Aorta (tissue), 5 donors: ENCODE measurements at places on chromosomes 7 and 10. TPM values are rescaled to one million over a fixed set of nuclear protein-coding genes. Genes with fewer than 3 reads are reported as not detected.
A peak's percentile ranks its signal among the peaks of the same experiment; 100 is the strongest.

GRCh38 chr10:92826061-92826460, 22.3 kb upstream of the EXOC6 start:
- H3K4me3 ChIP-seq, result no peak overlapping the region
- H3K4me1 ChIP-seq, result no peaks in the 10 kb centered on the region
- H3K27me3 ChIP-seq, result no peaks in the 10 kb centered on the region

DNA sequence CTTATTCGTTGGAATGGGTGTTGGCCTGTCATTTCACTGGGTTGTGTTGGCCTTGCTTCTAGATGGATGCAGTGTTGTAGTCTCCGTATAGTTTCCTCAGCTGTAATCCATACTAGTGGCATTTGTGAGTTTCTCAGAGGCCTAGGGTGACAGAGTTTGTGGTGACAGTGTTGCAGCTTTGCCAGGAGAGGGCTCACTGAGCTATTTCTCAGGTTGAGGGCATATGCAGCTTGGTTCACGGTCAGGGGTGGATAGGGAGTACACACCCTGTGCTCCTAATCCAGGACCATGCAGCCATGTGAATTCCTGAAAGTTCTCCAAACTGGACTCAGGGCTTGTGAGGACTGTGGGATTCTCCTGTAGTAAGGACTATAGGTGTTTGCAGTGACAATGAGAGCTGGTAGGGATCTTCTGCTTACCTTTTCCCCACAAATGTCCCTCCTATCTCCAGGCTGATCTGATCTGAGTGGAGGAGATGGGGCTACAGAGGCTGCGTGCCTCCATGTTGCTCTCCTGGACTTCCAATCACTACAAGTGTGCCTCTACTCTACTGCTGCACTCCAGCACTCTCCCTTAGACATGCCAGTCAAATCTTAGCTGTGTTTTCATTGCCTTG, 229.0 kb downstream of the STK31 start:
- H3K27ac ChIP-seq, result no peak overlapping the region
- H3K4me3 ChIP-seq, result no peak overlapping the region
- DNase-seq, result no peak
- no peaks in the 10 kb centered on the region for H3K27me3 ChIP-seq

GRCh38 chr7:2873686-2874551, 29.8 kb upstream of the GNA12 start:
- no peaks in the 10 kb centered on the region for H3K27me3 ChIP-seq
- no peak overlapping the region for H3K4me3 ChIP-seq
- no peaks in the 10 kb centered on the region for H3K4me1 ChIP-seq
- no peak overlapping the region for H3K27ac ChIP-seq
- H3K36me3 ChIP-seq, result no peaks in the 10 kb centered on the region

- H3K27me3 ChIP-seq, result no peaks in the 10 kb centered on the region
- no peaks in the 10 kb centered on the region for H3K36me3 ChIP-seq
- H3K4me1 ChIP-seq, result no peaks in the 10 kb centered on the region
- no peak overlapping the region for H3K4me3 ChIP-seq
- no peak for DNase-seq
Measured at GRCh38 chr7:20510573-20510900, 104.9 kb upstream of the ABCB5 start.

DNA sequence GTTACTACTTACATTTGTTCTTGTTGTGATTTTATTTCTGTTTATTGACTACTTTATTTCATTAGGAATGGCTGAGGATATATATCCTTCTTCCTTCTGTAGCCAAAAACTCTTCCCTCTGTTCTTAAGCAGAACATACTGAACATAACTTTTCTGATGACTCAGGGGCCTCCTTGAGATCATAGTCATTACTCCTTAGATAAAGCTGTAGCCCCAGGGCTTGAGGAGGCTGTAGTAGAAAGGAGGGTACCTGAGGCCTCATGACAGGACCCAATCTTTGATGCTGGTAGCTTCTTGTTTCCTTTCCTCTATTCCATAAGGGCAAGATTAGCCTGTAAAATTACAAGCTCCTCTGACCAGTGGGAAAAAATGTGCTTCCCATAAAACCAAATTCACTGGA, 41.2 kb upstream of the FGFR2 start:
- no peak overlapping the region for H3K27ac ChIP-seq
- no peaks in the 10 kb centered on the region for H3K4me1 ChIP-seq
- no peaks in the 10 kb centered on the region for H3K27me3 ChIP-seq
- H3K36me3 ChIP-seq, result no peaks in the 10 kb centered on the region

DNA sequence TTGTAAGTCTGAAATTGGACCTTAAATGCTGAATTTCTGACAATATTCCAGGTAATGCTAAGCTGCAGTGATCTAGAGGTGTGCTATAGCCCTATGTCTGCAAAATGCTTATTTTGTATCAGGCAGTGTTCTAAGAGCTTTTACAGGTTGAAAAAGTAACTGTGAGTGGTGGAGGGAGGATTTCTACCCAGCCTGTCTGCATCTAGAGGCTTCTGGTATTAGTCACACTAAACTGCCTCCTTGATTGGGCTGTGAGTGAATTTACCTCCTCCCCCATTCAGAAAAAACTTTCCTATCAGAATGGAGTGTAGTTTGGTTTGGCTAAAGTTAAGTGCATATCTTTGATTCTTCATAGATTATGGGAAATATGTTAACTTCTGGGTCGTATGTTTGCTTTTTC, 56.8 kb downstream of the BBS9 start:
- H3K36me3 ChIP-seq, result no peaks in the 10 kb centered on the region
- H3K4me3 ChIP-seq, result no peak overlapping the region
- no peak overlapping the region for H3K27ac ChIP-seq
- H3K27me3 ChIP-seq, result no peaks in the 10 kb centered on the region
- DNase-seq, result no peak

DNA sequence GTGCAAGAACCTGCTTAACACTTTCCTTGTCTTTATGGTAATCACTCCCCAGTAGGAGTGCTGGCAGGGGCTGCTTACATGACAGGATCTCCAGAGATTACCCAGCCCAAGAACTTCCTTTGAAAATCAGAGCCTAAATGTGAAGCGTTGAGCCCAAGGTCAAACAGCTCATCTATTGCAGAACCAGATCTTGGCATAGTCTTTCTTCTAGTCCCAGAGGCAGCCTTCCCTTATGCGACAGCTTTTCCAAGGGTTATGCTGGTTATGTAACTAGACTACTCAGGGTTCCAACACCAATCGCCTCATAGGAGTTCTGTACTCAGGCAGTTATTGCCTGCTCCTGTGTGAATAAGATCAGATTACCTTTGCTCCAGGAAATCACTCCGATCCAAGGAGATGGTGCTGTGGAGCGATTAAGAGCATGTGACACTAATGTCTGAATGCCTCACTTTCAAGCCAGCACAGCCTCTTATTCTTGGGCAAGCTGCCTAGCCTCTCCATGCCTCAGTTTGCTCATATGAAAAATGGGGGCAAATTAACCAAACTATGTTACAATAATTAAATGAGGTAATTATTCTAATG, 8.4 kb upstream of the LGI1 start:
- DNase-seq, result no peak
- H3K4me1 ChIP-seq, result peaks cover 4% of the 10 kb centered on the region
- no peaks in the 10 kb centered on the region for H3K36me3 ChIP-seq
- H3K4me3 ChIP-seq, result no peak overlapping the region

DNA sequence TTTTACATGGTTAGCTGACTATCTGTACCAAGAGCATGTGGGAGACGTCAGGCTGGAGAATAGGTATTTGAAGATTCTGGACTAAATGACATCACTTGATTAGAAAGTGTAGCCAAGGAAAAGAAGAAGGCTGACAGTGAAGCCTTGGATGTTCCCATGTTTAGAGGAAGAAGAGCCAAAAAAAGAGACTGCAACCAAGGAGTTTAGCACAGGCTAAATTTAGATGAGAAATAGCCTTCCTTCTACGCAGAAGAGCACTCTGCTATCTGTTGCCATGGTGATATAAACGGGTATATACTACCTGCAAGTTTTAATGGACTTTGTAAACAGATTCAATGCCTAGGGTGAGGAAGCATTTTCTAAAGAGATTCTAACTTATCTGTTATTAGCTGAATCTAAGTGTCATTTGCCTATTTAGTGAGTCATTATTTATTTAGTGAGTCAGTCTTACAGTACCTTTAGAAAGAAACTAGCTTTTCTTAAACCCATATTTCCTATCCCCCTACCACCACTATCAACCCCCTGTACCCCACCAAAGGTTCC, 69.8 kb downstream of the CDK6 start:
- no peaks in the 10 kb centered on the region for H3K27me3 ChIP-seq
- DNase-seq, result no peak
- H3K27ac ChIP-seq, result peak overlapping the region; percentile 23
- no peaks in the 10 kb centered on the region for H3K36me3 ChIP-seq

- H3K4me1 ChIP-seq, result no peaks in the 10 kb centered on the region
- peak overlapping the region; percentile 63 for H3K4me3 ChIP-seq
- no peak overlapping the region for H3K27ac ChIP-seq
- H3K27me3 ChIP-seq, result no peaks in the 10 kb centered on the region
- no peak for DNase-seq
Measured at GRCh38 chr10:68721673-68722335, 765 bp downstream of the CCAR1 start.

DNA sequence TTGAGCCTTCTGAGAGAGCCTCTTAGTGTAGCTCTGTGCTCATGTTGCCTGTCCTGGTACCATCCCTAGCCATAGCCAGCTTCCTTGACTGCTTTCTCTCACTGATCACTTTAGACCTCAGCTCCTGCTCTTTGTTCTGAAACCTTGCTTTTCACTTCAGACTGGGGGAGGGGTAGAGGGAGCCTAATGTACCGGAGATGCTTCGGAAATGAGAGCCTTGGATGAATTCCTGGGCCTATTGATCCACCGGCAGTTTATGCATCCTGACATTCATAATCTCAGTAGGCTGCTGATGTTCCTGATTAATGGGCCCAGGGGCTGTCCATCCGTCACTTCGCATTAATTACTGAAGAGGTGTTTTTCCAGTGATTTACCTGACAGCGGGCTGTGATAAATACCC, 38.8 kb downstream of the R3HCC1L start:
- H3K4me1 ChIP-seq, result no peaks in the 10 kb centered on the region
- H3K27me3 ChIP-seq, result no peaks in the 10 kb centered on the region
- H3K4me3 ChIP-seq, result no peak overlapping the region
- H3K36me3 ChIP-seq, result no peaks in the 10 kb centered on the region
- no peak for DNase-seq

DNA sequence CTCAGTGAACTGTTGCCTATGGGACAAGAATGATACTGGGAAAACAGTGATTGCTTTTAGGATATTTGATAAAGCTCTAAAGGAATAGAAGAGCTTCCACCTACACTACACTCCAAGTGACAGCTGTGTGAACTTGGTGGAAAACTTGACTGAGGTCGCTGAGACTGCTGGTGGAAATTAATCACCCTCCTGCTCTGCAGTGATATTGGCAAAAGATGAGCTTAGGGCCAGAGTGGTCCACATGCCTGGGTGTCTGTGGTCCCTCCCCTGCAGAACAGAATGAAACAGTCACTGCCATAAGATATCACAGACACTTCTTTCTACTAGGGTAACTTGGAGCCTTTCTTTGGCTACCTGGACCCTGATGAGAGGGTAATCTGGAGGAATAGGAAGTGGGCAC, 382.1 kb upstream of the GALNT17 start:
- H3K4me3 ChIP-seq, result no peak overlapping the region
- no peaks in the 10 kb centered on the region for H3K36me3 ChIP-seq
- H3K27me3 ChIP-seq, result no peaks in the 10 kb centered on the region
- DNase-seq, result no peak
- peaks cover 9% of the 10 kb centered on the region for H3K4me1 ChIP-seq
- no peak overlapping the region for H3K27ac ChIP-seq

DNA sequence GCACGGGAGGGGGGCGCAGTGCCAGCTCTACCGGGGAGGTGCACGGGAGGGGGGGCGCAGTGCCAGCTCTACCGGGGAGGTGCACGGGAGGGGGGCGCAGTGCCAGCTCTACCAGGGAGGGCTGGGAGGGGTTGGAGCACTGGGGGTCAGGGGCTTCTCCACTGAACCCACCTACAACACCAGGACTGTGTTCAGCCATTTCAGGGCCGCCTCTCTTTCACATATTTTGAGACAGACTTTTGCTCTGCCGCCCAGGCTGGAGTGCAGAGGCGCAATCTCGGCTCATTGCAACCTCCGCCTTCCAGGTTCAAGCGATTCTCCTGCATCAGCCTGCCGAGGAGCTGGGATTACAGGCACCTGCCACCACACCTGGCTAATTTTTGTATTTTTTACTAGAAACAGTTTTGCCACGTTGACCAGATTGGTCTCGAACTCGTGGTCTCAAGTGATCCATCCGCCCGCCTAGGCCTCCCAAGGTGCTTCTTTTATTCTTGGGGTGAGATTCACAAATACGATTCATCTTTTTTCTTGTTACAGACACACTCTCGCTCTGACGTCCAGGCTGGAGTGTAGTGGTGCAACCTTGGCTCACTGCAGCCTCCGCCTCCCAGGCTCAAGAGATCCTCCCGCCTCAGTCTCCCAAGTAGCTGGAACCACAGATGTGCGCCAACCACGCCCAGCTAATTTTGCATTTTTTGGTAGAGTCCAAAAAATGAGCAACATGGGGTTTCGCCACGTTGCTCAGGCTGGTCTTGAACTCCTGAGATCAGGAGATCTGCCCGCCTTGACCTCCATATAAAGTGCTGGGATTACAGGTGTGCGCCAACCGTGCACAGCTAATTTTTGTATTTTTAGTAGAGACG, 37.0 kb downstream of the ADAP1 start:
- H3K27ac ChIP-seq, result no peak overlapping the region
- no peak overlapping the region for H3K4me3 ChIP-seq
- DNase-seq, result peak; percentile 53
- no peaks in the 10 kb centered on the region for H3K4me1 ChIP-seq
- H3K27me3 ChIP-seq, result no peaks in the 10 kb centered on the region

DNA sequence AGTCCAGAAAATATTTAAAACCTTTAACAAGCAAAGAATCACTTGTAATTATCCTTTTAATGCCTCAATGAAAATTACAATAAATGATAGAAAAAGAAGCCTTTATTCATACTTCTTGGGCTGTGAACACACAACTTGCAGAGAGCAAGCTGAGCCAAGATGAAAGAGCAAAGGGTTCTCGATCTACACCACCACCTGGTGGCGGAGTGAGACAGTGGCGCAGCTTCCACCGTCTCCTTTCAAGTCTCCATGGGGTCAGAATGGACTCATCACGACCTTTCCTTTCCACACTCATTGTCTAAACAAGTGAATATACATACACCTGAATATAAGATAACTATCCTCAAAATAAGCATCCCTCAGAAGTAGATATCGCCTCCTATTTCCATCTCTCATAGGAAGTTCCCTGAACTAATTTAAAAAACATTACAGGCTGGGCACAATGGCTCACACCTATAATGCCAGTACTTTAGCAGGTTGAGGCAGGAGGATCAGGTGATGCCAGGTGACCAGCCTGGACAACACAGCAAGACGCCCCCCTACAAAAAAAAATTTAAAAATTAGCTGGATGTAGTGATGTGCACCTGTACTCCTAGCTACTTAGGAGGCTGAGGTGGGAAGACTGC, 40.7 kb downstream of the ATE1 start:
- H3K36me3 ChIP-seq, result no peaks in the 10 kb centered on the region
- no peaks in the 10 kb centered on the region for H3K27me3 ChIP-seq
- DNase-seq, result no peak
- H3K27ac ChIP-seq, result no peak overlapping the region

GRCh38 chr7:15012135-15012534, 109.6 kb upstream of the DGKB start:
- H3K36me3 ChIP-seq, result no peaks in the 10 kb centered on the region
- H3K4me1 ChIP-seq, result no peaks in the 10 kb centered on the region
- no peak for DNase-seq
- H3K27ac ChIP-seq, result no peak overlapping the region

The NPC1L1 gene
- total RNA-seq, result 1.1 TPM

The ELFN1 gene
- 4.8 TPM for total RNA-seq

The PMS2 gene
- total RNA-seq, result 11.3 TPM

The EBF3 gene
- total RNA-seq, result 23.3 TPM
